ENCODE measurements at places on chromosomes 1 and 21.

- DNase-seq = no peak
Measured at GRCh38 chr1:22576617-22577016, 13.3 kb downstream of the EPHA8 start.

- no peak for DNase-seq
Measured at GRCh38 chr1:233513431-233513830, 100.5 kb upstream of the KCNK1 start.

- peak; percentile 40 for DNase-seq
Measured at GRCh38 chr1:84721152-84721551, 30.9 kb upstream of the SSX2IP start.

GRCh38 chr1:145985502-145986439 is 10.6 kb downstream of the TXNIP start:
- peak; percentile 49 for DNase-seq

GRCh38 chr1:18764362-18764761 is 95.1 kb downstream of the TAS1R2 start:
- DNase-seq = no peak

- peak; percentile 89 for DNase-seq
Measured at GRCh38 chr1:206631085-206631509, 4.2 kb upstream of the DYRK3 start.

GRCh38 chr1:88579598-88579997 is 104.5 kb upstream of the PKN2 start:
- DNase-seq = no peak

DNA sequence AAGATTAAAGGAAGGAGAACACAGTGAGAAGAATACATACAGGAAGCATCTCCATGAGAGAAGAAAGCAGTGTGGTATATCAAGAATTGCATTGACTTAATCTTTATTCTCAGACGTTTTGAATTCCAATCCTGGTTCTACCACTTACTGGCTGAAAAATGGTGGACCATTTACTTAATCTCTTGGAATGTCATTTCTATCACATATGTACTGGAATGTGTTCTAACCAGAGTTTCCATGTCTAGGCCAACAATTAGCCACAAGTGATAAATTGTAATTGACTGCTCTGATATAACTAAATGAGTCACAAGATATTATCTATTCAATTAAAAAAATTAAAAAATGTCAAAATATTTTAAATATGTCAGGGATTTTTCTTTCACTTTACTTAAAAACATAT is 626.1 kb downstream of the PTPRC start:
- no peak for DNase-seq

GRCh38 chr1:211480941-211481545 is 10.9 kb downstream of the RD3 start:
- DNase-seq = no peak

- no peak for DNase-seq
Measured at GRCh38 chr1:109721971-109722370, 9.9 kb downstream of the GSTM5 start.

DNA sequence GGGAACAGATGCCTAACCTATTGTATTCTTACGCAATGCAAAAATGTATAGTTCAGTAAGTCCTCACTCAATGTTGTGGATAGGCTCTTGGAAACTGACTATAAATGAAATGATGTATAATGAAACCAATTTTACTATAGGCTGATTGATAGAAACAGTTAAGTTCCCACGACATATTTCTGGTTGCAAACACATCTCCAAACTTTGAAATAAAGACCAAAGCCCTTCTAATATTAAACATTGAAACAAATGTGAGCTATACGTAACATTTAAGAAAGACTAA is 29.1 kb downstream of the MAP3K21 start:
- no peak for DNase-seq

DNA sequence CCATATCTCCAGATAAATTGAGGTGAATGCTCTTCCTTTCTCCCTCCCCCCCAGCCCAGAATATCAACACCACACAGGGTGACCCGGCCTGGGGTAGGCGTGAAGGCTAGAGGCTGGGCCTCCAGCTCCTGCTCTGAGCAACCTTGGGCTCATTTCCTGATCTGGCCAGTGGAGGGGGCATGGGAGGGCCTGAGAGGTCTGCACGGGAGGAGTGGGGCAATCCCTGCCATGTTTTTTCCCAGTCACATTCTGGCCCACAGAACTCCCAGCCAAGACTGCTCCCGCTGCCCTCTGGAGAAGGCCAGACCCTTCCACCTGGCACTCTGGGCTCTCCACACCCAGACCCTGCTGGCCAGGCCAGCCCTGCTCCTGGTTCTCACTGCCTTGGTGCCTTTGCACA is 3.9 kb downstream of the CLDN19 start:
- peak; percentile 67 for DNase-seq

GRCh38 chr1:48040154-48040553 is 43.0 kb upstream of the TRABD2B start:
- no peak for DNase-seq

DNA sequence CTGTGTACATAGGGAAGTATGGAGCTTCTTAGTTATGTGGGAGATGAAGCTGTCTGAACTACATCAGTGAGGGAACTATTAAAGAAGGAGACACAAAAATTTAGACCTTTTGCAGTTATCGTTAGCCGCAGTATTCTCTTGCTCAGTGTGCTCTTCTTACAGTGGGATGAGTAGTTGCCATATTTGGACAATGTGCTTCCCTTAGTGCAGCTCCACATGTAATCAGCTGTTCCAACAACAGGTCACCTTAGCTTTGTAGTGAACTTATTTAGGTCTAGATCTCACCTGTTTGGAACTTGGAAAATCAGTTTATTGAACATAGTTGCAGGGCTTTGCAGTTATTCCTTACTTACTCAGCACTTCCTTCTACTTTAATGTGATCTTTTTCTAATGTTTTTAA is 18.1 kb downstream of the GPR52 start:
- no peak for DNase-seq

DNA sequence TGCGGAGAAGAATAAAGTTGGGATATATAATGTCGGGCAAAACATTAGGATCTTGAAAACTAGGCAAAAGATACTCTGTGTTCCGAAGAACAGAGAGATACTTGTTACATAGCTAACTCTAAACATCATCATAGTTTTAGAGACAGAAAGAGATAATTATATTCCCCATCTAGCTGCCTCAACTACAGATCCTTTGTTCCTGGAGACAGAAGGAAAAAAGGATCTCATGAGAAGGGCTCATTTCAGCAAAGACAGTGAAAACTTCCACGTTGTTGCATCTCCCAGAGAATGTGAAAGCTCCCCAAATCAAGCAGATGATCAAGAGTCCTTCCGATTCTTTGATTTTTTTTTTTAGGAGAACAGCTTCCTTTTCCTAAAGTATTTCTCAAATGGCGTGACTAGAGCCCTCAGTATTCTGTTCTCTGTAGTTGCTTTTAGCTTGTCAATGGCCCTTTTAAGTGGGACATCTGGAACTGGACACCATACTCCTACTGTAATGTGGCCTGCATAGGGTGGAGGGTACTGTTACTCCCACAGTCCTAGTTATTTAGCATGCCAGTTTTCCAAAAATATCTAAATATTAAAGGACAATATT is 1048.2 kb downstream of the TTLL7 start:
- DNase-seq = no peak

GRCh38 chr1:228883535-228883934 is 148.3 kb downstream of the RHOU start:
- no peak for DNase-seq

- no peak for DNase-seq
Measured at GRCh38 chr1:217017165-217017564, 293.9 kb upstream of the ESRRG start.

- DNase-seq = no peak
Measured at GRCh38 chr1:156896490-156897033, 3.0 kb downstream of the PEAR1 start.

DNA sequence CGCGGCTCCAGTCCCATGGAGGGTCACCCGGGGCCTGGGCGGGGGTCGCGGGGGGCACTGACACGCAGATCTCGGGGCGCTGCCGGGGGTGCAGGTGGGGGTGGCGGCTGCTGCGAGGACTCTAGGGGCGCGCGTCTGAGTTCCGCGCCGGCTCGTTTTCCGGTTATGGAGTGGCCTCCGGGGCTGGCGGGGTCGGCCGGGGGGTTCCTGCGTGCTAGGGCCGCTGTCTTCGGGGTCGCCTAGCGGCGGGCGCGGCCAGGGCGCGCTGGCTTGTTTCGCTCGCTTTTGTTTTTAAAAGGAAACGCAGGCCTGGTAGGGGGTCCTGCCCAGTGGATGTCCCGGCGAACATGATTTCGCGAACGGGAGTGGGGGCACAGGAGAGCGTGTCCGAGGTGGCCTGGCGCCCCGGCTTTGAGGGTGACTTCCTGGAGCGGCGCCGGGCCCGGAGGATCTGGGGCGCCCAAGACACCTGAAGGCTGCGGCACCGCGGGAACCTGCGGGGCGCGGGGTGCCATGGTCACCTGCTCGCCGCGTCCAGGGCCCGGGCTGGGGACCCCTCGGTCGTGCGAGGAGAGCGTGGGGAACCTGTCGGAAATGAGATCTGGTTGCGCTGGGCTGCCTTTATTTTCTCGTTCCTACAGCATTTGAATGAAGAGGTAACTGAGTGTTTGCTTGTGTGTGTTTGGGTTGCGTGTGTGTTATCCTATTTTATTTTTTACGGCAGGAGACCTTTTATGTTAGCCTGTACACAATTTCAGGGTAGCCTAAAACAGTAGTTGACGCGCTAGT is 618 bp downstream of the ETS2 start:
- DNase-seq = no peak

DNA sequence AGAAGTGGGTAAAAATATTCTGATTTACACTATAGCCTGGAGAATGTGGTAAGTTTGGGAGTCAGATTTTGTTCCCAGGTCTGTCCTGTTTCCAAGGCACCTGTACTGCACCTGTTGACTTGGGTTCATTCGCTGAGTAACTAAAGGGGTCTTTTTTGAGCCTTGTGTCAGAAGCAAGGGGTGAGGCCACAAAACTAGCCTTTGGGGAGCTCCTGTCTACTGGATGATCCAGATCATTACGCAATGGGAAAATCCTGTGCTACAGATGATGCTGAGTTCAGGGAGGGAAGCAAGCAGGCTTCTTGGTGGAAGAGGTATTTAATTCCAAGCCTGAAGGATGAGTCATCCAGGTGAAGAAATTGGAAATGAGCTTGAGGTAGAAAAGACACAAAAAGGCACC is 424.0 kb downstream of the MATN1 start:
- DNase-seq = no peak

DNA sequence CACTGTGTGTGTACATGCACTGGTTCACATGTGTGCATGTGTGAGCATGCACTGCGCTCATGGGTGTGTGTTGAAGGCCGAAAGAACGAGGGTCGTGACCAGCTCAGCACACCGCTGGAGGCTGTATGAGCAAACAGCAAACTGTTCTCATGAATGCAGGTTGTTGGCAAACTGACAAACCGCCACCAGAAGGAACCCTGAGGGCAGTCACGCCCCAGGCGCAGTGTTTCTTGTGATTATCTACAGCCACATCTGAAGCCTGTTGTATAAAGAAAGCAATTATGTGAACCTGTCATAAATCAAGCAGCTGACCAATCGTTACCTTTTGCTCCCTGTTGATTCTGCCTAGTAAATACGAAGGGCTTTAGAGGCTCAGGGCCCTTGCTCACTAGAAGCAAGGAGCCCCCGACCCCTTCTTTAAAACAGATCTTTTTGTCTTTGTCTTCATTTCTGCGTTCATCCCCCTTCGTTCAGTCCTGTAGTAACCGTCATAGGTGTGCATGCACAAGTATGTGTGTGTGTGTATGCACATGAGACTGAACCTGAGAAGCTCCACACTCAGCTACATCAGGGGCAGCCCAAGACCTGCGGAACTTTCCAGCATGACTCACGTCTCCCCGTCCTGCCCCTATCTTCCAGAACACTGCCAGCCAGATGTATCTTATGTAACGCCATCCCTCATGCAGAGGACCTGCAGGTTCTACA is 16.8 kb upstream of the RIPK4 start:
- DNase-seq = peak; percentile 98

DNA sequence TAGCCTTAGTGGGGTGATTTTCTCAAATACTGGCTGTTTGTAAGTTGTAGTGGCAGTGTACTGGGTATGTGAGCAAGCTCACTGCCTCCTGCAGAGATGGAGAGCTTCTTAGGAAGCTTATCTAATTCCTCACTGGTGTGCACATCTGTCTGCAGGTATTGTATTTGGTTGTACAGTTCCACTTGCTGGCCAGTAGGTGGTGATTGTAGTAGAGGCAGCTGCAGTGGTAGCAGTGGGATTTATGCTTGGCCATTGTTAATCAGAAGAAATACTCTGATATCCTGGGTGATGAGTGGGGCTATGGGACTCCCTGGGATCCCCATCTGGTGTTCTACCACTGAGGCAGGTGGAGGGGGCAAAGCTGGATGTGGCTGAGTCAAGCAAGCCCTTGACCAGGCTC is 276.1 kb upstream of the SPAG17 start:
- no peak for DNase-seq

- no peak for DNase-seq
Measured at GRCh38 chr1:169814265-169814664, 19.6 kb upstream of the METTL18 start.

- no peak for DNase-seq
Measured at GRCh38 chr1:13513063-13513894, 524 bp downstream of the LRRC38 start.

GRCh38 chr1:9280015-9280860 is 12.5 kb upstream of the SPSB1 start:
- peak; percentile 83 for DNase-seq

DNA sequence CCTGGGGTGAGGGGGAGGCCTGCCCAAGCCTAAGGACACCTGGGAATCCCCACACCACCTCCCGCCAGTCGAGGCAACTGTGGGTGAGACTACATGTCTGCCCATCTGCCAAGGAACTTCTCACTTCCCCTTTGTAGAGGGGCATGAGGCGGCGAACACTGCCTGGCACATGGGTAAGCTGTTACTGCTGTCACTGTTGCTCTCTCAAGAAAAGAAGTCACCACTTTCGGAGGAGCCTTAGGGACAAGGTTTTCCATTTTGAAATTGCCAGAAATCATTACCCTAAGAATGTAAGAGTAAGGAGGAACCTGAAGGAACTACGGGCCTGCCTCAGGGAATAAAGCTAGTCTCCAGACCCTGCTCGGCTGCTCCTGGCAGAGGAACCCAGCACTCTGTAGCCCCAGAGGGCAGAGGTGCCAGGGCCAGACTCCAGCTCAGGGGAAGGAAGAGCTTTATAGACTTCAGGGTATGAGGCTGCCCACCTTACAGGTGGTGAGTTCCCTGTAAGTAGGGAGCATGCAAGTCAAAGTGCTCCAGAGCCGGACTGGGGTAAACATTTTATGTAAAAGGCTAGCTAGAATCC is 23.3 kb downstream of the SLC2A1 start:
- DNase-seq = peak; percentile 36

GRCh38 chr21:46112725-46113215 is 14.9 kb downstream of the COL6A2 start:
- no peak for DNase-seq

DNA sequence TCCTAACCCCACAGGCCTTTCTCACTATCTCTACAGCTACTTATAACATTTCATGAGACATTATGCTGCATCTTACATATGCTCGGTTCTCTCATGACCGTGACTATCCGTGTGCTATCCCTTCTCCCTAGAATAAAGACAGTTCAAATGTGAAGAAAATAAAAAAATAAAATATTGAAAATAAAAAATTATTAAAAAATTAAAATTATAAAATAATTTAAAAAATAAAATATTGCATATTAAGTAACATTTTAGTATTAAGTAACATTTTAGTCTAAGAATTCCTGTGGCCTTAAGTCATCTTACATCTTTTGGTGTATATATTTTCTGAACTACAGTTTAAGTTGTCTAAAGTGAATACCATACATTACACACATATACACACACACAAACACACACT is 415.5 kb downstream of the DPYD start:
- DNase-seq = no peak
